ENCODE measurements at places on chromosomes 3 and 15. TPM values are rescaled to one million over a fixed set of nuclear protein-coding genes. Genes with fewer than 3 reads are reported as not detected.

Gene CA12
- 213 TPM for total RNA-seq

Gene C3orf22
- total RNA-seq: not detected

Gene MKRN2OS
- total RNA-seq: 8.2 TPM

Gene LRRC34
- 0.67 TPM for total RNA-seq

Gene LSAMP
- 39.8 TPM for total RNA-seq

Gene BOC
- 4.9 TPM for total RNA-seq

Gene SLC49A4
- total RNA-seq: 27.7 TPM

Gene KBTBD8
- total RNA-seq: 2.7 TPM

Gene LAMB2
- 52.1 TPM for total RNA-seq

Gene TIMP4
- 1.2 TPM for total RNA-seq

Gene IL16
- 6.2 TPM for total RNA-seq

Gene ZMYND10
- total RNA-seq: 0.60 TPM

Gene CPEB1
- 1.4 TPM for total RNA-seq

Gene CTXND1
- 0.19 TPM for total RNA-seq

Gene CHST2
- total RNA-seq: 3.2 TPM

Gene ZNF774
- 15.4 TPM for total RNA-seq

Gene IGSF11
- total RNA-seq: 0.63 TPM

Gene TMEM108
- total RNA-seq: 3.4 TPM

Gene RPL4
- 1,829 TPM for total RNA-seq

Gene DNAJC17
- 29.6 TPM for total RNA-seq

Gene MBD4
- total RNA-seq: 27.2 TPM

Gene SLCO3A1
- 23.8 TPM for total RNA-seq

Gene EPM2AIP1
- total RNA-seq: 13.6 TPM

Gene RLBP1
- total RNA-seq: not detected

Gene ANKRD34C
- not detected for total RNA-seq

Gene PIGBOS1
- total RNA-seq: 7.7 TPM

Gene RBMS3
- total RNA-seq: 4.6 TPM

Gene MCTP2
- total RNA-seq: 89.3 TPM

Gene BMF
- 32.1 TPM for total RNA-seq

Gene ZNF620
- 6.4 TPM for total RNA-seq

Gene SLC9C1
- total RNA-seq: 0.34 TPM

Gene UBA5
- 30.3 TPM for total RNA-seq

Gene PLA2G4E
- total RNA-seq: 0.27 TPM

Gene NPAP1
- total RNA-seq: not detected

Data from mucosa of descending colon (tissue), 3 donors.